Articular chondrocyte of knee joint (primary cell): ENCODE measurements at places on chromosomes 5 and 9. TPM values are rescaled to one million over a fixed set of nuclear protein-coding genes. Genes with fewer than 3 reads are reported as not detected.

The ZNF658 gene
- total RNA-seq: 7.3 and 10.4 TPM in 2 replicates

The MYO10 gene
- 66.9 and 77.1 TPM in 2 replicates for total RNA-seq

The THOC3 gene
- total RNA-seq: 14.8 and 27.8 TPM in 2 replicates

The NRARP gene
- total RNA-seq: 0.13 and 0.22 TPM in 2 replicates

The GKAP1 gene
- 1.1 and 3.1 TPM in 2 replicates for total RNA-seq

The LHX6 gene
- not detected in 2 replicates for total RNA-seq
